Cerebellum (tissue), 4 donors: ENCODE measurements at places on chromosomes 7 and 10.

DNA sequence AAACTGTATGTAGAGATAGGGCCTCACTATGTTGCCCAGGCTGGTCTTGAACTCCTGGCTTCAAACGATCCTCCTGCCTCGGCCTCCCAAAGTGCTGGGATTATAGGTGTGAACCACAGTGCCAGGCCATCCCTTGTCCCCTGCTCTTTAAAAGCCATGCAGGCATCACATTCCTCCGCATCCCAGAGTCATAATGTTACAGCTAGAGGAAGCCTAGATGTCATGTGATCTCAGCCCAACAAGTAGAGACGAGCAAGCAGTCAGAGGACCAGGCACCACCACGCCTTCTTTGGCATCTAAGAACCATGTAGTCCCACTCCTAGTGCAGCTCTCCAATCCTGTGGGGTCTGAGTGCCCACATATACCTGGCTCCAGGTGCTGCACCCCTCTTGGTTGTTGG lies 13.1 kb downstream of the PODXL start:
- no peak for DNase-seq

DNA sequence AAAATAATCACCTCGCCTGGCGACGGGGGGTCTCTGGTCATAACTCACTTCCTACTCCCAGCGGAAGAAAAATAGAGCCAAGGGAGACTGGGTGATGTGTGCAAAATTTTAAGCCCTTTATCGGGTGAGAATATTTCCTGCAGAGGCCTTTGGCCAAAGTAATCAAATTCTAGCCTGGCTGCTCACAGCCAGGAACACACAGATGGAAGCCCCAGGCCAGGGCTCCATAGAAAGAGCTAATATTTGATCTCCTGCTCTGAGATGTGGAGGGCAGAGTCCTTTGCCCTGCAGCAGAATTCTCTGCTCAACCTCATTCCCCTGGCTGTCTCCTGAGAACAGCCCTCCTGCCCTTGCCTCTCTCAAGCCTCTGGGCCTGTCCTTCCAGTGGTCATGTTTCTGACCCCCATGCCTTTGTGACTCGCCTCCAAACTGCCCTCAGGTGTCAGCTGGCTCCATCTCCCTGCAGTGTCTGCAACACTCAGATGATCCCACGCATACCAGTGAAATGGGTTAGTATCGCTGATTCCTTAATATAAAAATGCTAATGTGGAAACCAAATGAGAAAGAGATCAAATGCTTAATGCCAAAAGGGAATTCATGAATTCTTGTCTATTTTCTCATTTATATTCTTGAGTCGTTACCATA lies 34.5 kb downstream of the FRMD4A start:
- no peak for DNase-seq

DNA sequence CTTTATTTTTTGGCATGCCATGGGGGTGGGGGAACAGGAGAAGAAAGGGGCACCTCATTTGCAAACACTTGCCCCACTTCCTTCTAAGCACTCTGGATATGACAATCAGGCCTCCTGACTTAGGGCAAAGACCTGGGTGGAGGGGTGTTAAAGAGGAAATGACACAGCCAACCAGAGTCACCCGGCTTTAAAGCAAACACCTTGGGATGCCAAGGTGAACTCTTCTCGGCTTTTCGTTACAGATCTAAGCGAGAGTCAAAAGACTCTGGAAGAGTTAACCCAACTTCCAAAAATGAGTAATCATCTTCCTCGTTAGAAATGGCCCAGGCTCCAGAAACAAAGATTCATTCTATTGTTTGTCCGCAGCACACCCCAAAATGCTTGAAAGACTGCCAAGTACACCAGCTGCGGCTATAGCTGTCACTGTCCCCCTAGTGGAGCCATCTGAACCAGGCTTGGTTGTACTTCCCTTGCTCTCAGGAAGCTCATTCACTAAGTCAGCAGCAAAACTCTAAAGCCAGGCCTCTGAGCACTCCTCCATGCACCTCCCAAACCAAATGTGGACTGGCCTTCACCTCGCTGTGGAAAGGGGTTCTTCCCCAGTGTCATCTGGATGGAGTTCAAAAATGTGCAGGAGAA lies 24.8 kb downstream of the FAM53B start:
- peak; percentile 65 for DNase-seq

DNA sequence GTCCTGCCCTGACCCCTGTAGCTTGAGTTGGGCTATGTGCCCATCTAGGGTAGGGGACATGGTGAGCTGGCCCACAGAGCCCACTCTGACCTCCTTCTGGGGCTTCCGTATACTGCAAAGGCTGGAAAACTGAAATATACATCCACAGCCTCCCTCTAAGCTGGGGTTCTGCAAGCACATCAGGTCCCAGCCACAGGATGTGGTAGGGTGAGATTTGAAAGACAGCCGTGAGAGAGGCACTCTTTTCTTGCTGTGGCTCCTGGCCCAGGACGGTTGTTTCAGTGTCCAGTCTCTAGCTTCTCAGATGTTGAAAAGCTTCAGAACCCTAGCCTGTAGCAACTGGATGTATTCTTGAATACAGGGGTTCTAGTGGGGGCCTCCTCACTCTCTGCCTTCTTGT lies 60.1 kb upstream of the ADRB1 start:
- no peak for DNase-seq

GRCh38 chr10:59907918-59908807 lies 1.8 kb upstream of the CCDC6 start:
- no peak for DNase-seq

- peak; percentile 7 for DNase-seq
Observed at GRCh38 chr10:50788951-50789945, 49.5 kb downstream of the ASAH2B start.

GRCh38 chr10:12592967-12593366 lies 243.6 kb downstream of the CAMK1D start:
- DNase-seq: no peak

GRCh38 chr7:124152859-124153692 lies 120.2 kb upstream of the TMEM229A start:
- DNase-seq: no peak

GRCh38 chr10:96613576-96613975 lies 26.8 kb upstream of the TM9SF3 start:
- DNase-seq: no peak

DNA sequence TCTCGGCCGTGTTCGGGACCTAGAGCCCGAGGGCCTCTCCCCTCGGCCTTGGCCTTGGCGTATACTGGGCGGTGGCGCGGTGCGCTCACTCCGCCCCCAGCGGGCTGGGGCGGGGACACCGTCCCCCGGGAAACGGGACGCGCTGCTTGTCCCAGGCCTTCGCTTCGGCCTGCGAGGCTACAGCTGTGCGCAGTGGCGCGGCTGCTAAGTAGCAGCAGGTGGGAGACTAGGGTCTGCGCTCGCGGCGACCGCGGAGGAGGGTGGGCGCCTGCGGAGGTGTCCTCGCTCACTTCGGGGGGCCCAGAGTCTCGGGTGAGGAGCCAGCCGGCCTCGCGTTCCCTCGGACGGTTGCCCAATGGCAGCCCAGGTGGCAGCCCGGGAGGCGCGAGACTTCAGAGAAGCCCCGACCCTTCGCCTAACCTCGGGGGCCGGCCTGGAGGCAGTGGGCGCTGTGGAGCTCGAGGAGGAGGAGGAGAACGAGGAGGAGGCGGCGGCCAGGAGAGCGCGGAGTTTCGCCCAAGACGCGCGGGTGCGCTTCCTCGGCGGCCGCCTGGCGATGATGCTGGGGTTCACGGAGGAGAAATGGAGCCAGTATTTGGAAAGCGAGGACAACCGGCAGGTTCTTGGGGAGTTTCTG lies at the start of gene DNAH11:
Gene DNAH11 (plus strand): TSS at position 149 of the 637 bp plus-strand sequence. CDS start 207 bp downstream, at position 356.
- DNase-seq: peak; percentile 8

DNA sequence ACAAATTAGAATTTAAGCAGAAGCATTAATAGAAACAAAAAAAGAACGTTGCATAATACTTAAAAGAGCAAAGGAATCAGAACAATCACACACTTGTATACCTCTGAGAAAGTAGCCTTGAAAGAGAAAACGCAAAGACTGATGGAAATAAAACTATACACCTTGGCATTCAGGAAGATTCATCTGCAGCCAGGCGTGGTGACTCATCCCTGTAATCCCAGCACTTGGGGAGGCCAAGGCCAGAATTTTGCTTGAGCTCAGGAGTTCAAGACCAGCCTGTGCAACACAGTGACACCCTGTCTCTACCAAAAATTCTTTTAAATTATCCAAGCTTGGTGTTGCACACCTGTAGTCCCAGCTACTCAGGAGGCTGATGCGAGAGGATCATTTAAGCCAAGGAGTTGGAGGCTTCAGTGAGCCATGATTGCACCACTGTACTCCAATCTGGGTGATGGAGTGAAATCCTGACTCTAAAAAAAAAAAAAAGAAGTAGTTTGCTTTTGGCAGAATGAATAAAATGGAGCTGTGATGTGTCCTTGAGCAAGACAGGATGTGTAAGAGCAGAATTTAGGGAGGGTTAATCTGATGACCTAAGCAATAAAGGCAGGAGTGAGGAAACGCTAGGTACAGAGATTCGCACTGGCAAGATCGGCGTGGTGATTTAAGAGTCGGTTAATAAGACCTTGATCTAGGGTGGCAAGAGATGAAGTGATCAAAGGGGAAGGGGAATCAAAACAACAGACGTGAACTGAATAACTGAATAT lies 75.8 kb upstream of the NRP1 start:
- DNase-seq: no peak

DNA sequence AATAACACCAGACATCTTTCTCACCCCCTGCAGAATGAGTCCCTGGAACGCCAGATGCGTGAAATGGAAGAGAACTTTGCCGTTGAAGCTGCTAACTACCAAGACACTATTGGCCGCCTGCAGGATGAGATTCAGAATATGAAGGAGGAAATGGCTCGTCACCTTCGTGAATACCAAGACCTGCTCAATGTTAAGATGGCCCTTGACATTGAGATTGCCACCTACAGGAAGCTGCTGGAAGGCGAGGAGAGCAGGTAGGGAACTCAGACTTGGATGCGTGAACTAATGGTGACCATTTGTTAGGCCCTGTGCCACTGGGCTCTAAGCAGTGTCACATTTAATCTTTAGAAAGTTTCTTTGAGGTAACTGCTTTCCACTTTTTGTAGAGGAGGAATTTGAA lies 7.1 kb downstream of the VIM start:
- DNase-seq: no peak

GRCh38 chr10:98361131-98362025 lies 53.6 kb downstream of the PYROXD2 start:
- peak; percentile 93 for DNase-seq

DNA sequence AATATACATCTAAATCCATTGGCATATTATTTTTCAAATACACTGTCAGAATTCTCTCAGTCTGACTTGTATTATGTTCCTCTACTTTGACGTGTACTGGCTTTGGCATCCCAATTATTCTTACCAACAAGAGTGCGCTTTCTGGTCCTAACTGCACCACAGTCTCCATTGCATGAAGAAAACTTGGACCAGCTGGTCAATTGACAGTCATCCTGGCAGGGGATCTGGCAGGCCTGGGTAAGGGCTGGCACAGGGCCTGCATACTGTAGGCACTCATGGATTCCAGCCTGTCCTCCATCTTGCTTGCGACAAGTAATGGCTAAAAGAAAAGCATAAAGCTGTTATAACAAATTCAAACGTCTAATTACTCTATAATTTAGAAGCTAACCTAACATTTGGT lies 384.9 kb downstream of the THSD7A start:
- DNase-seq: peak; percentile 48

DNA sequence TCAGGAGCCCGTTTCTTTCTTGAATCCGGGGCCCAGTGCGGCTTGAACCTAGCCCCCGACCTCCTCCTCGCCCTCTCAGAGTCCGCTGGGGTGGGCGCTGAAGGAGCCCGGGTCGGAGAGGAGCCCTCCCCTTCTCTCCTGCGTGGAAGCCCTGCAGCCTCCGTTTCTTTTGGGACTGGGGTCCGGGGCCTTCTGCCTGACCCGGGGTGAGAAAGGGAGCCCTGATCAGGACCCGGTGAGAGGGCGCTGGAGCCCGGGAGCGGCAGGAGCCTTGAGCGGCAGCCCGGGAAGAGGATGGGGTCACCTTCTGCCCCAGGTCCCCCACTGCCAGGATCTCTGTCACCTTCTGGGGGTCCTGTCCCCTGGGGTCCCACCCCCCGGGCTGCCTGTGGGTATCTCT lies 162.3 kb downstream of the ZNF33B start:
- no peak for DNase-seq

GRCh38 chr10:126851414-126852108 lies 53.7 kb upstream of the DOCK1 start:
- DNase-seq: no peak

- peak; percentile 62 for DNase-seq
Observed at GRCh38 chr7:2399848-2400587, 3.4 kb upstream of the CHST12 start.

DNA sequence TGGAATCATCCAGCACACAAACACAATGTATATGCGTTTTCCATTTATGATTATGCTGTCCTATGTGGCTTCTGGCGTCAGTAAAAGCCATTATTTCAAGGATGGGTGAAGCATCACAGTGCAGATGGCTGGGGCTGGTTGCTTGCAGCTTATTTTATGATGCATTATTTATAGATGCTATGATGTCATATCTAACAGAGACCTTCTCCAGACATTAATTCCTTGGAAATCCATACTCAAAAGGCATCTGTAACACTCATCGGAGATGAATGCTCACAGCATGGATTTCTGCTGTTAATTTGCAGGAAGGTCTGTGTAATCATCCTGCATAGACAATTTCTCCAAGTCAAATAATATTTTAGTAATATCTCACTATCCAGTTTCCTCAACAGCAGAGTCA lies 7.2 kb downstream of the RGS10 start:
- no peak for DNase-seq

DNA sequence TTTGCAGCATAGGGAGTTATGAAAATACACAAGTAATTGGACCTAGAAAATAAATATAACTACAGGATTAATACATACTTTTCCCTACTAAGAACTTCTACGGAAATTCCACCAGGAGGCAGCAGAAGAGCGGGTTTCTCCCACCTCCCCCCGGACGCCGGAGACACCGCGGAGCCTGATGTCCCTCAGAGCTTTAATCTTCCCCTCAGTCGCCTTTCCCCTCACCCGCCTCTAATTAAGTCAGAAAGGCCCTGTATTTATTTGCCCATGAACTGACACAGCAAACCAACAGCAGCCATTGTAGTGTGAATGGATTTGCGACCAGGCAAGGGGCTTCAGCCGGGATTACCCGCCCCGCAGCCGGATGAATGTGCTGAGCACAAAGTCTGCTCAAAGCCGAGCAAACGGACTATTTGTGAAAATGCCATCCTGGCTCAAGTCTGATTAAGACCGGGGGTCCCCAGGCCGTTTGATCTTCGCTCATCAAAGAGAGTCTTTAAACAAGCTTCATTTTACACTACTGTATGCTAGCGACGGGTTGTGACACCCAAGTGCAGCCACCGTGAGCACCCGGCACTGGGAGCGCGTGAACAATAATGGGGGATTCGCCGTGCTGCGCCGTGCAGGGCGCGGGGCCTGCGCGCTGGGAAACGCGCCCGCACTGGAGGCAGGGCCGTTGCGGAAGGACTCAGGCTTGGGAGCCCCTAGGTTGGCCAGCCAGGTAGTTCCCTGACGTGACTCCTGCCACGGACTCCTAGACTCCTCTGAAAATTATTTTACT lies 5.6 kb upstream of the DKK1 start:
- peak; percentile 12 for DNase-seq

DNA sequence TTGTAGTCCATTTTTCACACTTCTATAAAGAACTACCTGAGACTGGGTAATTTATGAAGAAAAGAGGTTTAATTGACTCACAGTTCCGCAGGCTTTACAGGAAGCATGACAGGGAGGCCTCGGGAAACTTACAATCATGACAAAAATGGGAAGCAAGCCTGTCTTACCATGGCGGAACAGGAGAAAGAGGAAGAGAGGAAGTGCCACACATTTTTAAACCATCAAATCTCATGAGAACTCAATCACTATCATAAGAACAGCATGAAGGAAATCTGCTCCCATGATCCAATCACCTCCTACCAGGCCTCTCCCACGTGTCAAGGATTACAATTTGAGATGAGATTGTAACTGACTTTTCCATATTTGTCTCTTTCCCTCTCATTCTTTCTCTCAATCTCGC lies 9.3 kb upstream of the PNPLA8 start:
- no peak for DNase-seq

- DNase-seq: no peak
Observed at GRCh38 chr7:22114440-22114981, 168.8 kb upstream of the CDCA7L start.
